ENCODE measurements at places on chromosomes 3 and 15.

GRCh38 chr3:64502284-64502683 lies 185.5 kb downstream of the ADAMTS9 start:
- DNase-seq, result no peak

- no peak for DNase-seq
Observed at GRCh38 chr3:182969277-182969676, 11.1 kb downstream of the DCUN1D1 start.

- DNase-seq, result no peak
Observed at GRCh38 chr3:115789481-115789880, 166.2 kb downstream of the GAP43 start.

DNA sequence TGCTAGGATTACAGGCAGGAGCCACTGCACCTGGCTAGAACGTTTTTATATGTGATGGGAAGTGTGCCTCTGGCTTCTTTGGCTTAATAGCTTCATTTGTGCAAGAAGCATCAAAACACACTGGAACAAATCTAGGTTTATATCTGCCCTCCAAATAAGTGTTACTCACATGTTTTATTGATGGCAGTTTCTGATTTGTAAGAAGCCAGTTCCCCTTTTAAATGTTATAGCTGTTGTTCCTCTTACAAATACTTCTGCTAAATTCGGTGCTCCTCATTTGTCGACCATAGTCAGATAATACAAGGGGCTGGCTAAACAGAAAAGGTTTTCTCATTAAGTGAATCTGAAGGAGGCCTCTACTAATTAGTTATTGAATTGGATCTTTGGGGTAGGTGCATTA lies 307.1 kb upstream of the SEMA6D start:
- no peak for DNase-seq

DNA sequence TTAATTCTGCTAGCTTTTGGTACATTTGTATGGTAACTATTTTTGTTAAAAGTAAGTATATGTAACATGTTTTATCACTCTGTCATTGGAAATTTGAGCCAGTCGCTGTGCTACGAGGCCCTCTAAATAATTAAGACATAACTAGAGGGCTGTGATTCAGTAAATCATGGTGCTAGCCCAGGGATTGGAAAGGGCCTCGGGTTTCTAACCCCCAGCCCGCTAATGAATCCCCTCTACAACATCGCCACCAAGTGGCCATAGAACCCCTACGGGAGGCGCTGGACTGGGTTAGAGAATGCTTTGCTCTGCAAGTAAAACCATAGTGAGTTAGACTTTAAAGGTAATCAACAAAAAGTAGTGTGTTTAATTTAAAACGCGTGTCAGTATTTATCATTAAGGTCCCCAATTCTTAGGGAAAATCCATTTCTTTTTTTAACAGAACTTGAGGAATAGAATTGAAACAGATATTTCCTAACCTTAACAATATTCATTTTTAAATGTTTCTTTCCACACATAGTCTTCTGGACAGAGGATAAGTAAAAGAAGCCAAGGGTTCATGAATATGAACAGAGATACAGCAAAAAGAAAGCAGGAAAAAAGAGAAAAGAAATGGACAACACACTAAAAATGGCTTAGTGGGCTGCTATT lies 744.7 kb downstream of the EPHA3 start:
- DNase-seq, result no peak

DNA sequence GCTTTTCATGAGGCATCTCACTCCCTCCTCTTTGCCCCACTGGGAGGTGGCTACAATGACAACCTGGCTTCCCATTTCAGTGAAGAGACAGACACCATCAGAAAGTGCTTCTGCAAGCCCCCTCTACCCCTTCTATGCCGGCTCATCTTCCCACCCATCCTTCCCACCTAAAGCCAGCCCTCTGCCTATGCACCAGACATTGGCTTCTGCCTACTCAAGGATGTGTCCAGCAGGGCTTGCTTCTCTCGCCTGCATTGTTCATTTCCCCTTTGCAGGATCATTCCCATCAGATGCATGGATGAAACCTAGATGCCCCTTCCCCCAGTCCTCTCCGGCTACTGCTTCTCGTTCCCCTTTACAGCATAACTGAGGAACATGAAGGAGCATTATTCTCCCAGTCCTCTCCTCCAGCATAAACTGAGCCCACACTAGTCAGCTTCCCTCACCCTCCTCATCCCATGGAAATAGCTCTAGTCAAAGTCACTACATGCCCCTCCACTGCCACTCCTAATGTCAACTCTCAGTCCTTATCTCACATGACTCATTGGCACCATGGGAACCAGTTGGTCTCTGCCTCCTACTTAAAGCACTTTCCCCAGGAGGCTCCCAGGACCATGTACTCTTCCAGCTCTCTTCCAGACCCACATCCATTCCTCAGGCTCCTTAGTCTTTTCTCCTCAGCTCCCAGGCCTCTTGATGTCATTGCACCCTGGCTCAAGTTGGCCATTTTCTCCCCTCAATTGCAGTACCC lies 47.9 kb downstream of the TM2D3 start:
- DNase-seq, result no peak

DNA sequence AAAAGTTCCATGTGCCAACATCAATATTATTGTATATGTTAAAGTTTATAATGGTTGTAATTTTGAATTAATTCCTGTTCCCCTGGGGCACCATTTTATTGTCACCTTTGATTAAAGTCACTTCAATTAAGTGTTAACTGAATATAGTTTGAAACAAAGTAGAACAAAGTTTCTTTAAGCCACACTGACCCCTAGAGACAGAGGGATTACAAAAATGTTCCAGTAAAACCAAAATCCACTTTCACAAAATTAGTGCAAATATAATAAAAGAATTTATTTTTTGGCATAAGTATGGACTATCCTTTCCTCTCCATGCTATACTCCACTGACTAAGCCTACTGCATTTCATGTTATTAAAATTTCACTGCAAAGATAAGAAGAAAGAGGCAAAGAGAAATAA lies 123.9 kb downstream of the ZMAT3 start:
- DNase-seq, result no peak

DNA sequence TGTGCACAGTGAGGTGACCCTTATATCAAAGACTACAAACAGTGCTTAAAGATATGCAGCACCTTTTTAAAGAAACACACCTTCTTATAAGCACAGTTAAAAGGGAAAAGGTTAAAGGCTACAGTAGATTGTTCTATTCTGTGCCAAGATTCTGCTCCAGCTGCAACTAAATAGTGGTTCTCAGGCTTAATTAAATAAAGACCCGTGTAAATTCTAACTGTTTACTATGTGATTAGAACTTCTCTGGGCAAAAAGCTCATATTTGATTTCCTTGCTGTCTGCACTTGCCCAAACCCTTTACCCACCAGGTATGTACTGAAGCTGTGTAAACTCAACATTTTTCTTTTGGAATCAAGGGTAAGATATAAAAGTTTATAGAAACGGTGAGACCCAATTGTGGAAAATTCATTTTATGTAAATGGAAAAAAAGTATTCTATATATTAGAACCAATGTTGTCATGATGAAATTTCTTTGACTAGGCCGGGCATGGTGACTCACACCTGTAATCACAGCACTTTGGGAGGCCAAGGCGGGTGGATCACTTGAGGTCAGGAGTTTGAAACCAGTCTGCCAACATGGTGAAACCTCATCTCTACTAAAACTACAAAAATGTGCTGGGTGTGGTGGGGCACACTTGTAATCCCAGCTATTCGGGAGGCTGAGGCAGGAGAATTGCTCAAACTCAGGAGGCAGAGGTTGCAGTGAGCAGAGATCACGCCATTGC lies 230.6 kb downstream of the MECOM start:
- no peak for DNase-seq

DNA sequence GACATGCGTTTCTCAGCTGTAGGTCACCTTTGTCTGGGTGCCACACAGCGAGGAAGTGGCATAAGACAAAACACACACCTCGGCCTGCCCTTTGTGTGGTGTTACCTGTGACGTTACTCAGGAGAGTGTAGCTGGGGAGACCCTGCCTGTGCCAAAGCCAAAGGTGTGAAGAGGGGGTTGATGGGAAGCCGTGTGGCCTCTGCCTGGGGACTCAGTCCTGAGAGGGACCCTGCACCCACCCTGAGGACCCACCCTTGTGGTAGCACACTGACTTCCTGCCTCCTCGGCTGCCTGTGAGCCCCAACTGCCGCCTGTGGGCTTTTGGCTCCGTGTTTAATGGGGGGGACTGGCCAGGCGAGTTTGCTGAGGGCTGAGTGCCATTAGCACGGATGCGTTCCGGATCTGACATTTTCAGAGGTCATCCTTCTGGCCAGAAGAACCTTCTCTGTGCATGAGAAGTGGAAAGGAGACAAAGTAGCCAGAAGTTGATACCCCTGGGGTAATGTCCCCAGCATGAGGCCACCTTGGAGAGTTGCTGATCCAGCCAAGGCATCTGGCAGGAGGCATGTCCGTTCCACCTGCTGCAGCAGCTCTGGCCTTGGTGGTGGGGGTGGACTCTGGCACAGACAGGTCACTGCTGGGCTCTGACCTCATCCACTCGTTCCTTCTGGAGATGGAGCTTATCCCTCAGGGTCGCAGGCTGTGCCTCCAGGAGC lies 51.8 kb upstream of the FURIN start:
- DNase-seq, result no peak

- no peak for DNase-seq
Observed at GRCh38 chr3:95508124-95508523, 1306.3 kb upstream of the EPHA6 start.

DNA sequence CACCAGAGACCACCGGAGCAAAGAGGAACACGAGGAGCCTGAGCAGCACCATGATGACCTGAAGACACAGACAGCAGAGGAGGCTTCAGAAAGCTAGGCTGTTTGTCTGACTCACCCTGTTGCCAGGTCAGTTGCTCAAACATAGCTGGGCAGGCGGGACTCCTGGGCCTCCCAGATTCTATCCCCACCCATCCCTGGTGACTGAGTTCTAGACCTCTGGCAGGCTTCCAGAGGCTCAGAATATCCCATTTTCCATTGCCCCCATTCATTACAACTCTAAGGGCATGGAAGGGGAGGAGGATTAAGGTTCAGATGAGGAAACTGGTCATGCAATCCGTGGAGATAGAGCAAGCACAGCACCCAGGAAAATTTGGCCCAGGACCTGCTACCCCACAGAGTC lies at the start of gene CDHR4:
Gene CDHR4, minus strand, starts transcription at position 113 of the 400 bp plus-strand sequence. Its CDS starts 61 bp downstream, at position 52.
- DNase-seq, result no peak

- DNase-seq, result no peak
Observed at GRCh38 chr3:89340408-89340807, 233.0 kb downstream of the EPHA3 start.

- DNase-seq, result no peak
Observed at GRCh38 chr3:139906418-139906817, 28.6 kb upstream of the CLSTN2 start.

DNA sequence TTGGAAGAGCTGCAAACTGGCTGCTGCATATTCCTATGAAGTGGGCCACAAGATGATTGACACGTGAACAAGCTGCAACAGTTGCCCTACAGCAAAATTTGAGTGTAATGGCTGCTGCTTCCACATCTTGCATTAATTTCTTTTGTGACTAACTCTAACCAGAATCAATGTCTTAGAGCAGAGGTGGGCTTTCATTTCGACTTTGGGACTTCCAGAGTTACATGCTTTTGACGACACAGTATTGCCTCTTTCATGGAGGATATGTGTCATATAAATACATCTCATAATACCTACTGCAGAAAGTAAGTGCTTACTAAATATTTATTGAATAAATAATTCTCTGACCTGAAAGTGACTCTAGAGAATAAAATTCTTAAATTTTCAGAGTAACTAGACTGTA lies 340.7 kb upstream of the KCNH8 start:
- DNase-seq, result no peak

DNA sequence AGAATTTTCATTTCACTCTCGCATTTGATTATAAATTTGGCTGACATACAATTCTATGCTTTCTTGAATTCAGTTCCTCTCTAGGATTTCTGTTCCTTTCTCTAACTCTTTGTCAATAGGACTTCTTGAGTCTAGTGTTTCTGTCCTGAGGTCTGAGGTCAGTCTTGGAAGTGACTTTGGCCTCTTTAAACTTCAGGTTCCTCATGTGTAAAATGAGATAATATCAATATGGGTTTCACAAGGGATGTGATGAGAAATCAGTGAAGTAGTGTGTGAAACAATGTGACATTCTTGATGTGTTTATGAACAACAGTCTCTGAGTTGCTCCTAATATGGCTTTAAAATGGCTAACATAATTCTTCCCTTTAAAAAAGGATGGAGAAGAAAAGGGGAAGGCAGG lies 92.2 kb downstream of the SV2B start:
- DNase-seq, result no peak

GRCh38 chr3:13219902-13220296 lies 146.7 kb upstream of the IQSEC1 start:
- no peak for DNase-seq

DNA sequence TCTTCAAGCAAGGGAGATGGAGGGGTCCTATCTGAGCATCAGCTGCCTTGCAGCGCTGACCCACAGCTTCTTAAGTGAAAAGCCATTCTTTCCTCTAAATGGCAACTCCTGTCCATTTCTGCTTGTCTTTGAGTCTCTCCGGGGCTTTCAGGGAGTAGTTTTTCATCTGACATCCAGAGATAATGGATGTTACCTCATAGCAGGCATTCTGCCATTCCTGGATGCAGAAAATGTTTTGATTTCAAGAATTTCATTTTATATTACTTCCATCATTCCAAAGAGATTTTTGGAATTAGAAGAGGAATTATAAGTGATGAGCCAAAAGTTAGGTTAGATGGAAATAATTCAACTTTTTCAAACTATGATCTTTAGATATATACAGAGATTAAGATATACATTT lies 44.9 kb upstream of the GABRG3 start:
- no peak for DNase-seq

DNA sequence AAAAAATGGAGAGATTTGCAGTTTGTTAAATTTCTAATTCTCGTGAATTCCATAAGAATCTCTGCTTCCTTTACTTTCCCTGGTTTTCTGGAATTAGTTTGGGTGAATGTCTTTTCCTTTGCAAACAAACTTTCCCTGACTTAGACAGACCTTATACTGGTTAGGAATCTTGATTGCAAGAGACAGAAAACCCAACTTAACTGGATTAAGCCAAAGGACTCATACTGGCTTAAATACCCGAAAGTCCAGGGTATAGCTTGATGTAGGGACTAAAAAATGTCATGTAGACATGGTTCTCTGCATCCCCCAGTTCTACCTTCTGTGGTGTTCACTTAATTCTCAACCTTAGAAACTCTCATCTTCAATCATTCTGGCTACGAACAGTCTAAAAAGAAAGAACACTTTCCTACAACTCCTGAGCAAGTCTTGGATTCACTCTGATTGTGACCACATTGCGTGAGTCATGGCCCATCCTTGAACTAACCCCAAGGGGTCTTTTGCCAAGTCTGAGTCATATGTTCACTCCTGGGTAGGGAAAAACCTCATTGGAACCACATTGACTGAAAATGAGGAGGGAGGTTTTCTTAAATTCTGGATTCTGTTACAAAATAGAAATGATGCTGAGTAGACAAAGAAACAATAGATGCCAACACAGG lies 136.0 kb upstream of the DAZL start:
- DNase-seq, result no peak

DNA sequence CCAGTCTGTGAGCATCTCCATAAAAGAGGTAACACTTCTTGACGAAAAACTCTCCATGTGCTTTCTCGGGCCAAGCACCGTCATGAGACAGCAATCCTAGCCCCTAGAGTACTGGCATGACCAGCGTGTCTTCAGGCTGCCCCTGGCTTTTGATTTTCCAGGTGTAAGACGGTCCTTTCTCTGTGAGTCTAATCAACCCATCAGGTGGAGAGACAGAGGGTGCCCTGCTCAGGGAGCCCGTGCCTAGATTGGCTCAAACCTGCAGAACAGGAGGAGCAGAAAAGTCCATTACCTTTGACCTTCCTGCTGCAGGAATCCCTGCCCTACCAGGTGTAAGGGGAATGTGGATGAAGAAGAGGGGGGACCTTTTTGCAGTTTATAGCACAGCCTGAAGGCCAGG lies 109.5 kb upstream of the CHRM5 start:
- no peak for DNase-seq

GRCh38 chr3:139295040-139295439 lies 48.8 kb upstream of the MRPS22 start:
- DNase-seq, result no peak

All from stimulated activated CD4-positive, alpha-beta T cell treated with anti-CD3 and anti-CD28 coated beads, Interleukin-4, amount 100 ng/mL, for 4 hours (primary cell).